ENCODE measurements at places on chromosomes 16 and 17. TPM values are rescaled to one million over a fixed set of nuclear protein-coding genes. Genes with fewer than 3 reads are reported as not detected.

- peak; percentile 92 for DNase-seq
Observed at GRCh38 chr16:1771188-1771863, at the start of gene NME3. Gene NME3, minus strand, starts transcription at chr16:1771543. Its CDS starts 9 bp downstream, at chr16:1771534.

- DNase-seq: no peak
Observed at GRCh38 chr16:79130616-79131015, 469.9 kb downstream of the MAF start.

DNA sequence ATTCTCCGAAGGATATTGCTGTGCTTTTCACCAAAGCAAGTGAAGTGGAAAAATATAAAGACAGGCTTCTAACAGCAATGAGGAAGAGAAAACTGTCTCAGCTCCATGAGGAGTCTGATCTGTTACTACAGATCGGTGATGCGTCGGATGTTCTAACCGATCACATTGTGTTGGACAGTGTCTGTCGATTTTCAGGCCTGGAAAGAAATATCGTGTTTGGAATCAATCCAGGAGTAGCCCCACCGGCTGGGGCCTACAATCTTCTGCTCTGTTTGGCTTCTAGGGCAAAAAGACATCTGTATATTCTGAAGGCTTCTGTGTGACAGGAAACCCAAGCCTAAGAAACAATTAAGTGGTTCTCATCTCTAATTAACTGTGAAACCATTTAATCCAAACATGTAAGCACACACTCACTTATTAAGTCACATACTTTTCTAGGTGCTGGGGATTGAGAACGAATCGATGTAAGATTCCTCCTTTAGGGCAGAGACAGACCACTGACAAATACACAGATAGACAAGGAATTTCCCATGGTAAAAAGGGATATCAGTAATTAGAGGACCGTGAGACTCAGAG lies 22.8 kb downstream of the SLFN5 start:
- DNase-seq: no peak

DNA sequence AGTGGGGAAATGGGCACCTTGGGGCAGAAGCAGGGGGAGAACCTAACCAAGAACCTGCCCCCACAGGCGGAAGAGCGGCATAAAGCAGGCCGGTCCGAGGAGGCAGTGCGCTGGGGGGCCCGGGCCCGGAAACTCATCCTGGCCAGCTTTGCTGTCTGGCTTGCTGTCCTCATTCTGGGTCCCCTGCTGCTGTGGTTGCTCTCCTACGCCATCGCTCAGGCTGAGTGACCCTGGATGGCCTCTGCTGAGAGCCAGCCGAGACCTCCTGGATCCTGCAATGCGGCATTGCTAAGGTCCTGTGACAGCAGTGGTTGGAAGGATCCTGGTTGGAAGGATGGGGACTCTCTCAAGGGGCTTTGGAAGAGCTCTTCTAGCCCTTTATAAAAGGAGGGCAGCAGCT lies 4.5 kb upstream of the PHKG2 start:
- DNase-seq: no peak

DNA sequence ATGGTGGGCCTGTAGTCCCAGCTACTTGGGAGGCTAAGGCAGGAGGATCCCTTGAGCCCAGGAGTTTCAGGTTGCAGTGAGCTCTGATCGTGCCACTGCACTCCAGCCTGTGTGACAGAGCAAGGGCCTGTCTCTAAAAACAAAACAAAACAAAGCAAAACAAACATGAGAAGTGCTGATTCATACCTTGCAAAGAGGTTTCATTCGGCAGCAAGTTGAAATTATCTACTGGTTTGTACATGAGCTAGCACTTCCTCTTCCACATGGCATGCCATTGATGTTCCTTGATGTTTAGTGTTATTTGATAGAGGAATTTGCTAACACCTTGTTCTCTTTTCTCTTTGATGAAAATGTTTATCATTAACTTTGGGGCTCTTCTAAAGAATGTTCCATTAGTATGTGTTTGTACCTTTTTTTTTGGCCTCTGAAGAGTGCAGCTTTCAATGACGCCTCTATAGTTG lies 50.6 kb downstream of the SPECC1 start:
- no peak for DNase-seq

- DNase-seq: no peak
Observed at GRCh38 chr16:17483351-17483750, 12.6 kb upstream of the XYLT1 start.

DNA sequence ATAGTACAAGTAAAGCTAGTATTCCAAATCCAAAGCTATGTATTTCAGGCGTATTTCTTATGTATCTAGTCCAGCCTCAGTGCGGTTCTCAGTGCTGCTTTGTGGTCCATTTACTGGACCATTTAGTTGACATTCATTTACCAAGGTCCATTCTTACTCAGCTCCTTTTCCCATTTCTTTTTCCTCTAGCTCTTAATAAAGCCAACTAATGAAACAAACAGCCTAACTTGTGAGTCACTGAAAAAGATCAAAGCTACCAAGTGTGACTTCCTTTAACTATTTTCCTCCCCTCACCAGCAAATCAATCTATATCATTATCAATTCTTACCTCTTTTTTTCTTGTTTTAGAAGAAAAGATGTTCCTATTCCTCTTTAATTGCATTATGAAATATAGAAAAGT lies 64.0 kb downstream of the CYB561 start:
- no peak for DNase-seq

- DNase-seq: peak; percentile 89
Observed at GRCh38 chr16:648071-648780, 939 bp upstream of the WDR90 start.

- DNase-seq: no peak
Observed at GRCh38 chr16:83501481-83501880, 306.3 kb upstream of the HSBP1 start.

DNA sequence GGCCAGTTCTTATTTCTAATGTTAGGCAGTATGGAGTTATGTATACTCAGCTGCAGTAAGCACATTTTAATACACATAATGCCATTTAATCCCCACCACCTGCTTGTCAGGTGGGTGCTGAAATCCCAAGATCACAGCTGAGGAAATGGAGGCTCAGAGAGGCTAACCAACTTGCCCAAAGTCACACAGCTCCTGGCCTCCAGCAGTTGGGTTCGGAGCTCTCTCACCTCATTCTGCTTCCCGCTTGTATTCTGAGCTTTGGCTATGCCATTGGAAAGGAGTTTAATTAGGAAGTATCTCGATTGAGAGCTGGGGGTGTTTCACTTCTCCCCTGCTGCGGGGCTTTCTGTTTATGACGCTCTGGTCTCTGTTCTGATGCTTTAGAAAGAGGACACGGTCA lies 72.6 kb upstream of the CACNG5 start:
- no peak for DNase-seq

GRCh38 chr16:85614338-85615013 lies 1.4 kb downstream of the GSE1 start:
- no peak for DNase-seq

DNA sequence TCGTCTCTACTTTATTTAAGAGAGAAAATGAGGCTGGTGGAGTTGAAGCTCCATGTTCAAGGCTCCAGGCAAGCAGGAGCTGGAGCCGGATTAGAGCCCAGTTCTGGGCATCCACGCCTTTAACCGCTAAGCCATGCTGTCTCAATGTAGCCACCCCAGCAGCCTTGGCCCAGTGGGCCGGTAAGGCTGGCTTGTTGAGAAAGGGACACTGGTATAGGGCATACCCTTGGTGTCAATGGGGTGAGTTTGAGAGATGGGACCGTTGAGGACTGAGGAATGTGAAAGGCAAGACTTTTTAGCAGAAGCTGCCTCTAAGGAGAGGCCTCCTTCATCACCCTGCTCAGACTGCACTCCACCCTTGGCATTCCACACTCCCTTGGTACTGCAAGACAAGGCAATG lies 147.4 kb downstream of the CYLD start:
- no peak for DNase-seq

GRCh38 chr17:27928587-27928986 lies 35.4 kb upstream of the LYRM9 start:
- DNase-seq: no peak

- no peak for DNase-seq
Observed at GRCh38 chr16:10592611-10593010, 12.2 kb upstream of the EMP2 start.

DNA sequence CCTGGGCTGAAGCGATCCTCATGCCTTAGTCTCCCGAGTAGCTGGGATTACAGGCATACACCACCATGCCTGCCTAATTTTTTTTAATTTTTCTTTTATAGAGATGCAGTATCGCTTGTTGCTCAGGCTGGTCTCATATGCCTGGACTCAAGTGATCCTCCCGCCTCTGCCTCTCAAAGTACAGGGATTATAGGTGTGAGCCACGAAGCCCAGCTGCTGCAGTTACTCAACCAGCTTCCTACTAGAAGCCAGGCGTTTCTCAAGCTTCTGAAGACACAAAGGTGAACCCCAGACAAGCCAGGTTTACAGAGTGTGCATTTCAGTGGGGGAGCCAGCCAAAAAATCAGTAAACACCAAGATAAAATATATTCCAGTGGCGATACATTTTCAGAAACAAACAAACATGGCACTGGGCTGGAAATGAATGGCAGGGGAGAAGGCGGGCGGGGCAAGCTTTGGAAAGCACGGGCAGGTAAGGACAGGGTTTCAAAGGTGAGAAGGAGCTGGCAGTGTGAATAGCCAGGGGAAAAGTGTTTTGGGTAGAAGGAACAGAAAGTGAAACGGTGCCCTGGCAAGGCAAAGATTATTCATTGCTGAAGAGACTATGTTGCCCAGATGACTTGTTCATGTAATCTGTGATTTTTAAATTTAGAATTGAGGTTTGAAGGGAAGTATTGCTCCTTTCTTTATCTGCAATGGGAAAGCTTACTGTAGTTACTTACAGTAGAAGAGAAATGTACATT lies 471.1 kb downstream of the WWOX start:
- no peak for DNase-seq

- no peak for DNase-seq
Observed at GRCh38 chr17:55424893-55425540, 3.4 kb upstream of the MMD start.

- DNase-seq: no peak
Observed at GRCh38 chr17:16489431-16489830, 2.6 kb downstream of the LRRC75A start.

DNA sequence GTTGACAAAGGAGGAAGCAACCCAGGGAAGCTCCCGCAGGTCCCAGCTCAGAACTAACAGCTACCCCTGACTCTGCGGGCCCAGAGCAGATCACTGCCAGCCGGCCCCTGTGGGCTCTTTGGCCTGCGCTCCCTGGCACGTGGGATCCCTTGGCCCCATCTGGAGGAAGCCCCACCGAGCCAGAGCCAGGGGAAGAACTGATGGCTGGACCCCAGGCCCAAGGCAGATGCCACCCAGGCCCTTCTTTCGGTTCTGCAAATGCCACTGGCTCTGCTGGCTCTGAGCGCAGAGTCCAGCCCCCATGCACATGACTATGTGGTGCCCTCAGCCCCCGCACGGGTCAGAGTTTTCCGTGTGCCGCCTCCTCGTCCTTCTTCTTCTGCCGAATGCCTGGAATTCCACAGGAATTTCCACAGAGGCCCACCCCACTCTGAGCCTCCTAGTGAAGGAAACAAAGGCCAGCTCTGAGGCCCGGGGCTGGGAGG lies 35.8 kb upstream of the SNN start:
- no peak for DNase-seq

- peak; percentile 46 for DNase-seq
Observed at GRCh38 chr16:73268366-73268993, 220.6 kb upstream of the ZFHX3 start.

- no peak for DNase-seq
Observed at GRCh38 chr16:50600582-50601283, 52.5 kb downstream of the NKD1 start.

- no peak for DNase-seq
Observed at GRCh38 chr16:7518158-7518557, 185.5 kb downstream of the RBFOX1 start.

- DNase-seq: peak; percentile 38
Observed at GRCh38 chr17:77496831-77497577, 356.2 kb downstream of the SEC14L1 start.

- DNase-seq: peak; percentile 61
Observed at GRCh38 chr16:69397821-69398521, 12.2 kb upstream of the TERF2 start.

GRCh38 chr16:46743232-46743719 lies 4.9 kb downstream of the MYLK3 start:
- DNase-seq: peak; percentile 25

- no peak for DNase-seq
Observed at GRCh38 chr17:67441052-67441895, 64.2 kb downstream of the PITPNC1 start.

GRCh38 chr17:17435323-17435722 lies 41.5 kb upstream of the MED9 start:
- DNase-seq: no peak

- DNase-seq: no peak
Observed at GRCh38 chr17:81417879-81418709, 22.8 kb downstream of the BAHCC1 start.

- peak; percentile 12 for DNase-seq
Observed at GRCh38 chr16:30066761-30067583, 1.4 kb downstream of the ALDOA start.

DNA sequence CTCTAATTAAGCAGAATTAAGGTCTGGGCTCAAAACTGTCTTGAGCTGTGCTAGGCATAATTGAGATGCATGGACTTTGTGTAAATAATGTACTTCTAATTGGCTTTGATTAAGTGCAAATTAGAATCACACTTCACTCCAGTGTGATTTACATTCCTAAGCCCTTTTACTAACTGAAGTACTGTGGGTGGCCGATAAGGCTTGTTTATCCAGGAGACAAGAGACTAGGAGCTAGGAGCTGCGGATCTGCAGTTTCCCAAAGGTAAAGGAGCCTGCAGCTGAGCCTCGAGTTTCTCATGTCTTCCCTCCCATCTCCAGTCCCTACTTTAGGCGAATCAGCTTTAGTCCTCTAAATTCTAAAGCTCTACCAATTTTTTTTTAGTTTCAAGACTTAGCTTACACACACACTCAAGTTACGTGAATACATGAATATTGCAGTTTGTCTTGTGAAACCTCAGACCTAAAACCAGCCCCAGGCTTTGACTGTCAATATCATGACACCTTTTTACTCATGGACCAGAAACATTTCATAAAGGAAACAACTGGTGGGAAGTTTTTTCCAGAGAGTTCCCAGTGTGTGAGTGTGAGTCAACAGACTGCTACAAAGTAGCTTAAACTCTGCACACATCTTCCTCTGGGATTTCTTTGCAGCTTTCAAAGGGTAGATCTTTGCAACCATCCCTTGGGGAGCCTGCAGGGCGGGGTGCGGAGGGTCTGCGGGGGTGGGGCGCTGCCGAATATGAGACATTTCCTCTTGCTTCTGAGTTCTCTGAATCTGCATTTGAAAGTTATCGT lies 113.9 kb upstream of the TBX2 start:
- no peak for DNase-seq

DNA sequence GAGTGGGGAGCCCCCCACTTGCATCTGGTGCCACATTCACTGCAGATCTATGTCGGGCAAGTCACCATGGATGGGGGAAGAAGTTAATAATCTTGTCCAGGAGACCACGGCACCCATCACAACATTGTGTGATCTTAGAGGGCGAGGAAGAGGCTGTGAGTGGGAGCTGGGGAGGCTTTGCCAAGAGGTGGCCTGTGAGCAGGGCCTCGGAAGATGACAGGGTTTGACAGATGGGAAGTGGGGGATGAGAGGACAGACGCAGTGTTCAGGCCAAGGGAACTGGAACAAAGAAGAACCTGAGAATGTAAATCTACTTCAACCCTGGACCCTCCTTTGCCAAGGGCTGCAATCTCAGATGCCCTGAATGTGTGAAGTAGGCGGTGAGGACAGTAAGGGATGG lies 12.4 kb downstream of the ACE start:
- no peak for DNase-seq

Gene CES1
- not detected for polyA plus RNA-seq

Gene NPIPB9
- 0.84 TPM for polyA plus RNA-seq

Gene AANAT
- polyA plus RNA-seq: not detected

Gene TMEM92
- polyA plus RNA-seq: 0.28 TPM

Gene OR1A1
- polyA plus RNA-seq: not detected

Gene PPP1R9B
- 35.2 TPM for polyA plus RNA-seq

Gene HBM
- polyA plus RNA-seq: not detected

Gene RRAD
- polyA plus RNA-seq: 9.3 TPM

Gene PIPOX
- 0.31 TPM for polyA plus RNA-seq

Gene ST6GALNAC2
- polyA plus RNA-seq: 0.57 TPM

Gene SLC43A2
- 9.8 TPM for polyA plus RNA-seq

Gene RAB11FIP4
- polyA plus RNA-seq: 9.4 TPM
